Stimulated activated CD8-positive, alpha-beta memory T cell treated with anti-CD3 and anti-CD28 coated beads, Interleukin-7, amount 100 ng/mL, for 48 hours (primary cell): ENCODE measurements at places on chromosomes 4 and X.

GRCh38 chr4:163892417-163892816 lies 397.9 kb downstream of the TMA16 start:
- DNase-seq = no peak

DNA sequence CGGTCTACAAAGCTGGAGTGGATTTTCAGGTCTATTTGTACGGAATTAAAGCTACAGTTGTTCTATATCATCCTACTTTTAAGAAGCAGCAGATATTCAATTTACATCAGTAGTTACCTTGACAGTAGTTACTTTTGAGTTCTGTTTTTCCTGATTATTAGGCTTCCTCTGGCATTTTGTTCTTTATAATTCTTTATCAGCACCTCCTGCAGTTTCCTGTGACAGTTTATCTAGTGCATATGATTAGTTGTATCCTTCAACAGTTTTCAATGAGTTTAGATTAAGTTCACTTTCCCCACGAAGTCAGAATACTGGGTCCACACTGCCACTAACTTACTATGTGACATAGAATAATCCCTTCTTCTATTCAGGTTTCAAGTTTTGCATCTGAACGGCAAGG lies 71.7 kb downstream of the IDS start:
- no peak for DNase-seq

- DNase-seq = no peak
These were observed 3.3 kb downstream of the PGRMC2 start for GRCh38 chr4:128284317-128284716.

DNA sequence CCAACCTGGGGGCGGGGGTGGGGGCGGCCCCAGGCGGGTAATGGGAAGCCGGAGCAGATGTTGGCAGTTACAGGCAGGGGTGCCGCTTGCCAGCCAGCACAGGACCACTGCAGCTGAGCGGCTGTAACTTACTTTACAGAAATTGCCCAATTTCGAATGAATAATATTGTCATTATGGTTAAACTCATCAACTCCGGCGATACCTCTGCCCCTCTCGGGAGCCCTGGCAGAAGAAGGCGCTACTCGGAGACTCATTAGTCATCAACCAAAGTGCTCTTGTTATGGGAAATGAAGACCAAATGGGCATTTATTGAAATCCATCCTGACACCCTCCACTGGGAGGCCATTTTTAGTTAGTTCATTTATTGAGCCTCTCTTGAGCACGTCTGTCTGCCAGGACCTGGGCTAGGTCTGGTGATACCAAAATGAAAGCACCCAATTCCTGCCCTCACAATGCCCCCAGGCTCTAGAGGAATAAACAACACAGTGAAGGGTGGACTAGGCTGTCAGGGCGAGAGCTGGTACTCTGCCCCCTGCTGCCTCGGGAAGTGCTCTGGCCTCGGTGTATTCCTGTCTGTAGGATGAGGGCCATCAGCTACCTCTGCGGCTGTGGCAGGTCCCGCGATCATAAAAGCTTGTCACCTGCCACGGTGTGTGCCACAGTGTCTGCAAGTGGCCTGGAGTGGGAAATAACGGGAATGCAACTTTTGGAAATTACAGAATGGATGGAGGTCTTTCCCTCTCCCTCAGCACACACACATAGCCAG lies 159.1 kb upstream of the PSAPL1 start:
- no peak for DNase-seq

GRCh38 chrX:22666441-22666840 lies 333.3 kb upstream of the DDX53 start:
- DNase-seq = no peak

DNA sequence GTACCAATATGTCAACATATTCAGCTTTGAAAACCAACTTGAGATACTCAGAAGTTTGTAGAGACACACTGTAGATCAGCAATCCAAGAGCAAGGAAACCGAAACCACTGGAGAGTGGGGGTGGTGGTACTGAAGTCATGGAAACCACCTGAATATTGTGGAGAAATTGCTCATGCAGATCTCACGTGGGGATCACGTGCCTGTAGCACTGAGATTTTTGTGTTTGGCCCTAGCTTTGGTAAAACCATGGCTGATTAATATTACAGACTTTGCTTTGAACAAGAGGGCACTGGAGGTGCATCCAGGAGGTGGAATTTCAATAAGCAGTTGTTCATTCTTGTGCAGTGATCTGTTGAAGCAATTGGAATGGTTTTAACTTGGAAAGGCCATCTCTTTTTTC lies 47.2 kb downstream of the GBA3 start:
- no peak for DNase-seq

- no peak for DNase-seq
These were observed 242.0 kb downstream of the MAPK10 start for GRCh38 chr4:86117705-86118302.

DNA sequence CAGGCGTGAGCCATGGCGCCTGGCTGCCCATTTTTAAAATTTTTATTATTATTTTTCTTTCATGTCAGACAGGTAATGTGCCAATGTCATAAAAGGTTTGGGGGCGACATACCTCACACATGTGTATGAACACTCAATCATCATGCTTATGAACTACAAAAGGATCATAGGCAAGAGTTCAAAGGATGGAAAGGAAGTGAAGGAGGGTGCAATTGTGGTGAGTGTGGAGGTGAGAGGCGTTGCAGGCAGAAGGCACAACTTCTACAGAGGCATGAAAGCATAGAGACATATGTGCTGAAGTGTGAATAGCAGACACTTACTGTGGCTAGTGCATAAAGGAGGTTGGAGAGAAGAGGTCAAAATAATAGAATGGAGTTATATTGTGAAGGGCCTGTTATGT lies 4.0 kb downstream of the IGFBP7 start:
- no peak for DNase-seq

GRCh38 chr4:145930592-145930991 lies 8.0 kb downstream of the ZNF827 start:
- no peak for DNase-seq

- no peak for DNase-seq
These were observed 95.2 kb downstream of the SHROOM4 start for GRCh38 chrX:50718776-50719175.

DNA sequence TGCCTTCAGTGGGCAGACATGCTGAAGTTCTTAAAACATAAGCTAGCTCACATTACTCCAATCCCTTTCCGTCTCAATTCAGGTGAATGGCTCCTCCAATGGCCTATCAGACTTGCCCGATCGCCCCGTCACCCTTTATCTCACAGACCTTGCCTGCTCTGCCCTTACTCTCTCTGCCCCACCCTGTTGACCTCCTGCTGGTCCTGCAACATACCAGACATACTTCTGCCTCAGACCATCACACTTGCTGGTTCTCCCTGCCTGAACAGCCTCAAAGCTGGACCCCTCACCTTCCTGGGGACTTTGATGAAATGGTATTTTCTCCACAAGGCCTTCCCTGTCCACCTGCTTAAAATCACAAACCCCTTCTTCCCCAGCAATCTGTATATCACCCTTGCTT lies 340.1 kb upstream of the NR3C2 start:
- DNase-seq = no peak

GRCh38 chr4:37475087-37475486 lies 211.1 kb downstream of the RELL1 start:
- DNase-seq = no peak

- DNase-seq = no peak
These were observed 7.6 kb upstream of the HERC5 start for GRCh38 chr4:88449290-88449689.

DNA sequence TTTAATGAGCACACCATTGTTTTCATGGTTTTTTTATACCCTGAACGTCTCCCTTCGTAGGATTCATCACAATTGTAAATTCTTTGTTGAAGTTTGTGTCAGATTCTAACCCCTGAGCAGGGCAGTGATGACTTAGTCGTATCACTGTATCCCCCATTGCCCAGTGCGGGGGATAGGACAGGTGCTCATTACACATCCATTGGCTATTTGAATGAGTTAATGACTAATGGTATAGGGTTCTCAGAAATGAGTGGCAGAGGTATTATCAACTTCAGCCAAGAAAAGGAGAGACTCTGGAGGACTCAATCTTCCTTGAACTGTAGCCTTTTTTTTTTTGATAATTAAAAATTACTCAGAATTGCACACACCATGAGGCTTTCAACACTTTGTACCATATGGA lies 64.6 kb downstream of the SYNPO2 start:
- no peak for DNase-seq

DNA sequence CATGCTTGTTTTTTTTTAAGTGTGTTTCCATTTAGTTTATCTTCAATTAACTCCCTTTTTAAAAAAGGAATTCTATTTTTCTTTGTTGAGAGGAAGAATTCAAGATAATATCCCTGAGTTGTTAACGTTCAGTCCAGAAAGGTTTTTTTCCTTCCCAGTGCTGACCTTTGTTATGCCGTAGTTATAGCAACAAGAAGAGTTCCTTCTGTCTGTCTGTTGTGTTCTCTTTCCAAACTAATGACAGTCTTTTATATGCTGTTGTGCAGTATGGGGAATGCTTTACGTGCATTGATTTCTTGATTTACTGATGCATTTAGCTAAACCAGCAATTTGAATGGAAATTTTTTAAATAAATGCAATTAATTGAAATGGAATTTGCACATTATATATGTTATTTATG lies 6.6 kb upstream of the CXXC4 start:
- no peak for DNase-seq

- no peak for DNase-seq
These were observed 392.4 kb upstream of the ATOH1 start for GRCh38 chr4:93436000-93436626.

DNA sequence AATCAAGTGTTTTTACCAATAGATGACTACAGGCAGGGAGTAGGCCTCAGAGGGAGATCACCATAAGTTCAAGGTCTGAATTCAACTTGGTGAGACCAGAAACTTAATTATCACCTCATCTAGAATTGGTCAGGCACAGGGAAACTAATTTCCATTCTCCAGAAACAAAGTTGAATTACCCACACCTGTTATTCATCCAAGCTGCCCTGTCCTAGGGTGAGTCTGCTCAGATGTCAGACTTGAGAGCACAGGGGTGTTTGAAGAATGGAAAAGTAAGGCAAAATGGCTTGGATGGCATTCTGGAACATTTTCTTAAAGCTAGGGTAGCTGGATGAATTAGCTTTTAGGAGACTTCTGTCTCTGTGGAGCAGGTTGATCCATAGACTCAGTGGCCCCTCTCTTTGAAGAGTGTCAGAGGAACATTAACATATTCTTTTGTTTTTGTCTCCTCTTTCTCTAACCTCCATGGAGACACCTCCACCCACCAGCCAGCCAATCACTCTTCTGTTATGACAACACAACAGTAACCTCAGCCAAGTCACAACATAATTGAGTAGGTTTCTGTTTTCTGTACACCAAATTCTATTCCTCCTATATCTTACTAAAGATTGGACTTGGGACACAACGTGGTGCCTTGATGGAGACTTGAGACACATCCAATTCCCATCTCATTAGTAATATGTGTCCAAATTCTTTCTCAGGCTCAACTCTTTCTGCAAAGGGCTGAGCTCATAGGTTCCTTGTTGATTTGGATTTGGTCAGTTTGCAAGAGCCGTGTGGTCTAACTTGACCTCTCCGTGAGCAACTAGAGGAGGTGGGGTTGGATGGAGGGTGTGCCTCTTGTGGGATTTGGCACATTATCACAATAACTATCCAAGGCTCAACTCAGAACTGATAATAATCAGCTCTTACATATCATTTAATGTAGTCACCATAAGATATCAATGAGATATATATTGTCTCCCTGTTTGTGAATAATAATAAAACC lies 45.1 kb downstream of the VSIG4 start:
- DNase-seq = no peak

DNA sequence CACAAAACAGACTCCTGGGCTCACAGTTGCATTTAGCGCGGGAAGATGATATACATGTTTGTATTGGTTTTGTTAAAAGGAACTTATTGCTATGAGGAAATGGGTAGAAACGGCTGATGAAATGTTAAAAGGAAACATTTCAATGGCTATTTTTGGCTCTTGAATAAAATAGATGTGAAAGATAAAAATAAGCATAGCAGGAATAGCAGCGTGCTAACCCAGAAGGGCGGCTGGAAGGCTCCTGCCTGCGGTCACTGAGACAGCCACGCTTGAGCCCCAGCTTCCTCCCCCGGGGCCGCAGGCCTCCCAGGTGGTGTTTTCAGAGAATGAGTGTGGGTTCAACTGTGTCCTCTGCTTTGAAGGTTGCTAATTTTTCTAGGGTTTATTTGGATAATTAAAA lies 35.0 kb upstream of the CLCN4 start:
- DNase-seq = no peak

DNA sequence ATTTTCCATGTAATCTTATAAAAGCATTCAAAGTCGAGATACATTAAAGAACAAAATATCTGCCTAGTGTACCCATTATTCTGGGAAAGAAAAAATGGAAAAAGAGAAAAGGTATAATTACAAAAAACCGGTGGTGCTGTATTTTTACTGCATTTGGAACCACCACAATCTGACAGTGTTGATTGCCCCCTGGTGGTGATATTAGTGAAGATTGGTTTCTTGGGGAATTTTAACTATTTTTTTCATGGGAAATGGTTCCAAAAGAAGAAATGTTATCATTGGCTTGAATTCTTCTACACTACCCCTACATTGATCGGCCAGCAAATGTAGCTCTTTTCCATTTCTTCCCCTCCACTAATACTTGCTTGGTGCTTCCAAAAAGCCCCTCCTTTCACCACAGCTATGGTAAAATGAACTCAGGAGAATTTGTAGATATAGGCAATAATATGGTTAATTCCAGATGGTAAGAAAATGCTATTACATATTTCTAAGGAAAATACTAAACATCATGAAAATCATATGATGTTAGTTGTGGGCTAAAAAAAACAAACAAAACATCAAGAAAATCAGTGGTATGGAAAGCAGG lies 50.0 kb downstream of the COX18 start:
- DNase-seq = no peak
